Umbilical cord (tissue), 2 donors: ENCODE measurements at places on chromosomes 1 and 21. TPM values are rescaled to one million over a fixed set of nuclear protein-coding genes. Genes with fewer than 3 reads are reported as not detected.

Gene PTAFR
- 3.4 TPM for total RNA-seq

Gene KCNT2
- total RNA-seq, result 3.4 TPM

Gene KRTAP21-2
- total RNA-seq, result not detected

Gene KIAA1614
- 17.6 TPM for total RNA-seq

Gene MTF2
- total RNA-seq, result 49.4 TPM

Gene FCER1G
- 52.5 TPM for total RNA-seq
